ENCODE measurements at places on chromosomes 2 and 18. TPM values are rescaled to one million over a fixed set of nuclear protein-coding genes. Genes with fewer than 3 reads are reported as not detected.

SLC5A7 gene
- total RNA-seq = not detected

EPG5 gene
- total RNA-seq = 28.8 TPM

COBLL1 gene
- 5.2 TPM for total RNA-seq

C2orf80 gene
- total RNA-seq = not detected

RELCH gene
- 42.7 TPM for total RNA-seq

TMEM182 gene
- 0.48 TPM for total RNA-seq

C2orf72 gene
- total RNA-seq = not detected

ANO7 gene
- 1.6 TPM for total RNA-seq

Measured in vein endothelial cell (primary cell).